ENCODE measurements at places on chromosomes 7 and 10.

- DNase-seq = no peak
Observed at GRCh38 chr10:106877574-106877973, 286.9 kb downstream of the SORCS1 start.

DNA sequence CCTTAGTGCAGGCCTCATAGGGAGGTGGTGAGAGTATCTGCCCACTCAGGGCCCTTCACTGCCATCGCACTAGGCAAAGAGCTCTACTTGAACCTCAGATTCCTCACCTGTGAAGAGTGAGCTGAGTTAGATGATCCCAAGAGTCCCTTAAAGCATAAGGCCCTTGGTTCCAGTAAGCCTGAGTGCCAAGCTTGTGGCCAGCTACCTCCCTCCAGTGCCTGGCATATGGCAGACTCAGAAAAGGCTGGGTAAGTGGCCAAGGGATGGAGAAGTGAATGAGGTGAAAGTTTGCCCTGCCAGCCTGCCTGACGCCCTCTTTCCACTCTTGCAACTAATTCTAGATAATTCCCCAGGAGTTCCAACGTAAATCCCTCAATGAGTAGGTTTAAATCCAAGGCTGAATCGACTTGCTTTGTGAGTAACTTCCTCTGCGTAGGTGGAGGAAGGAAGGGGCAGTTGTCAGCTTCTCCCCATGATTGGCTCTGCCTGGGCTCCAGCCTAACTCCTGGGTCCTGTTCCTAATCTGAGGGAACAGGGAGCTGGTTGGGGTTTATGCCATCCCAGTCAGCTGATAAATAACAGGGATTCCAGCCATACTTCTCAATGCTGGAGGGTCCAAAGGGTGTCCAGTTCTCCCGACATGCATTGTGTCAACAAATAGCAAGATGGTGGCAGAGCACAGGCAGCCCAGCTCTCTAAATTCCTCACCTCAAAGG lies 14.2 kb downstream of the DUSP5 start:
- peak; percentile 86 for DNase-seq

DNA sequence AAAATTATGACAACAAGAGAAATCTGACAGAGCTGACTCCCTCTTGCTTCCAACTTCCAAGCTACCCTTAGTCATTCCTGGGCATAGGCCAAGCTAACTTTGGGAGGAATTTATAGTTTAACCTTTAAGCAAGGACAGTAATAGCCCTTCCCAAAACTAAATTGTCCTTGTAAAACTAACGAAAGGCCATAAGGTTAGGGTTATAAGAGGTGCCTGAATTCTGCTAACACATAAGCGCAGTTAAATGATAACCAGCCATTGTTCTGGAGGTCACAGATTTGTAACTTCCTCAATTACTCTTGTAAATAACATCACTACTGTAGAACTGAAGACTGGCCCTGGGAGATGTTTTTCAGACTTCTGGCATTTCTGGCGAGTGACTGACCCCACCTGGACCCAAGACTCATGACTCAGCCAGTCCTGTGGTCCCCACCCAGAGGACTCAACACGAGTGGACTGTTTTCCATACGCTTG lies 481.2 kb downstream of the KCNMA1 start:
- peak; percentile 86 for DNase-seq

- DNase-seq = no peak
Observed at GRCh38 chr7:28609608-28610007, 197.3 kb downstream of the CREB5 start.

DNA sequence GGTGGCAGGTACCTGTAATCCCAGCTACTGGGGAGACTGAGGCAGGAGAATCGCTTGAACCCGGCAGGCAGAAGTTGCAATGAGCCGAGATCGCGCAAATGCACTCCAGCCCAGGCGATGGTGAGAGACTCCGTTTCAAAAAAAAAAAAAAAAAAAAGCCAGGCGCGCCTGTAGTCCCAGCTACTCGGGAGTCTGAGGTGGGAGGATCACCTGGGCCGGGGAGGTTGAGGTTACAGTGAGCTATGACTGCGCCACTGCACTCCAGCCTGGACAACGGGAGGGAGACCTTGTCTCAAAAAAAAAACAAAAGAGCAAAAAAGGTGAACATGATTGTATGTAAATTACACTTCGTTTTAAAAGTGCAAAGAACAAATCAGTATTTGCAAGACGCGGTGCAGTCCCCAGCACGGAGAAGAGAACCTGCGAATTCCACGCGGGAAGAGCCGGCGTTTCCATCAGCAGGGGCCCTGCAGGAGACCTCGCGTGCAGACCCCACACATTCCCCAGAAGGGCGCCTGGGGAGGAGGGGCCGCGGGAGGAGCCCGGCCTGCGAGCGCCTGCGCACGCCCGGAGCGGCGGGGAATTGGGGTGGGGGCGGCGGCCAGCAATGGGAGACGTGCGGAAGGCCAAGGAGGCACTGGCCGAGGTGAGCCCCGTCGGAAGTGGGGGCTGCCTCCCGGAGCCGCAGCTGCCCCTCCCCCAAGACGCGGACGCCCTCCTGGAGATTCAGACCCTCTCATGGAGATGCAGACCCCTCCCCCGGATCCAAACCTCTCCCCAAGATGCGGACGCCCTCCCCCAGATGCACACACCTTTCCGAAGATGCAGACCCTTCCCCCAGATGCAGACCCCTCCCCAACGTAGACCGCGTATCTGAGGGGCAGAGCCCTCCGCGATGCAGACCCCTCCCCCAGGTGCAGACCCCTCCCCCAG lies 16.7 kb upstream of the SUN1 start:
- DNase-seq = no peak

DNA sequence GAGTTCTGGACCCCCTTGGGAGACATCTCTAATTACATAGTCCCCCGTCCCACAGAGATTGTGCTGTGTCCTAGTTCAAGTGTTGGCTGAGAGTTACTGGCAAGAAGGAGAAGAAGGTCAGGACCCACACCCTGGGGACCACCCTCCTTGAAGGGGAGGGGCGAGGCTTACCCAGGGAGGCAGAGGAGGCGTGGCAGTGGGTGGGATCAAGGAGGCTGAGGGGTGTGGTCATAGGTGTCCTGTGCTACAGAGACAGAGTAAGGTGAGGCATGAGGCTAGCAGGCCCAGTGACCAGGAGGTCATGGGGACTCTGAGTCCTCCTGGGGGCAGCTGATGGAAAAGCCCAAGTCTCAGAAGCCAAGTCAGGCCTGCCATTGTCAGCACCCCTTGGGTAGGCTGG lies 29.4 kb upstream of the ADCYAP1R1 start:
- no peak for DNase-seq

DNA sequence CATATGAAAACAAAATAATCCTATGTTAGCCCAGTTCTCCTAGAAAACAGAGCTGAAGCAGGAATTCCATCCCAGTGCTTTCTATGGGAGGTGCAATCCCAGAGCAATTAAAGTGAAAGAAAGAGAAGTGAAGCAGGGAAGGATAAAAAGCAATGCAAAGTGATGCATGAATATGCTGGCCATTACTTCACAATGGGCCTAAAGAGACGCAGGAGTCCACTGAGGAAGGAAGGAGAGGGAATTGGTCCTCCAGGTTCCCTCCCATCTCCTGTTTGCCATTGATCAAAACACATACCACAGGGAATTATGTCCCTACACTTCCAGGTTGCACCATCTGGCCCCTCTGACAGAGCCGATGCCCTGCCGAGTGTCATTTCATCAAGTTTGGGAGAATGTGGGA lies 392.2 kb upstream of the NFE2L3 start:
- no peak for DNase-seq

GRCh38 chr10:110344622-110345021 lies 39.9 kb upstream of the SMNDC1 start:
- no peak for DNase-seq

- DNase-seq = peak; percentile 85
Observed at GRCh38 chr10:93379731-93380575, 102.2 kb downstream of the MYOF start.

DNA sequence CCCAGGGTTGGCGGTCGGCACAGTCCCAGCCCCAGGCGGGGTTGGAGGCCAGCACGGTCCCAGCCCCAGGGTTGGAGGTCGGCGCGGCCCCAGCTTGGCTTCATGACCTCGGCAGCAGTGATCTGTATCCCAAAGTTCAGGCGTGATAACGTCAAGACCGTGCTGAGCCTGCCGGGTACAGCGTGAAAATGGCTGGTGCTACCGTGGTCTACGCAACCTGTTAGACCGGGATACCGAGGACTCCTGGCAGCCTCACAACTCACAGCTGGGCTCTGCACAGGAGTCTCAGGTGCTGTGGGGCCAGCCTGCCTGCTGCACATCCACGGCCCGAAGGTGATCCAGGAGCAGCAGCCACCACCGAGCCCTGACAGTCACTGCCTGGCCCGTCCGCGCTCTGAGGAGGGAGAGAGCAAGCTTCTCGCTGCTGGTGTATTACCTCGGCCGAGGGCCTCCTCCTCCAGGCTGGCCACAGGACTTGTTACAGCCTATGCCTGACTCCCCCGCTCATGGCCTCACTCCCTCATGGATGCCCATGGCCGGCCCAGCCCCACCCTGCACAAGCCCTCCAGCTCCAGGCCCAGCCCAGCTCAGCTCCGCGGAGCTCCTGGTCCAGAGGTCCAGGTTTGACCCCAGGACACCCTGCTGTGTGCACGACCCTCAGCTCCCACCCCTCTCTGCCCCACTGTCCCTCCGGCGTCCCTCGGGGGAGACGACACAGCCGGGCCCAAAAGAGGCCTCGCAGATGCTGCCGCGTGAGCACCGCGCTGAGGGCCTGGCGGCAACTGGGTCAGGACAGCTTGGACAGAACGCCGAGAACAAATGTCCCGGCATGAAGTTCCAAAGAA lies 156.0 kb downstream of the ELFN1 start:
- no peak for DNase-seq

DNA sequence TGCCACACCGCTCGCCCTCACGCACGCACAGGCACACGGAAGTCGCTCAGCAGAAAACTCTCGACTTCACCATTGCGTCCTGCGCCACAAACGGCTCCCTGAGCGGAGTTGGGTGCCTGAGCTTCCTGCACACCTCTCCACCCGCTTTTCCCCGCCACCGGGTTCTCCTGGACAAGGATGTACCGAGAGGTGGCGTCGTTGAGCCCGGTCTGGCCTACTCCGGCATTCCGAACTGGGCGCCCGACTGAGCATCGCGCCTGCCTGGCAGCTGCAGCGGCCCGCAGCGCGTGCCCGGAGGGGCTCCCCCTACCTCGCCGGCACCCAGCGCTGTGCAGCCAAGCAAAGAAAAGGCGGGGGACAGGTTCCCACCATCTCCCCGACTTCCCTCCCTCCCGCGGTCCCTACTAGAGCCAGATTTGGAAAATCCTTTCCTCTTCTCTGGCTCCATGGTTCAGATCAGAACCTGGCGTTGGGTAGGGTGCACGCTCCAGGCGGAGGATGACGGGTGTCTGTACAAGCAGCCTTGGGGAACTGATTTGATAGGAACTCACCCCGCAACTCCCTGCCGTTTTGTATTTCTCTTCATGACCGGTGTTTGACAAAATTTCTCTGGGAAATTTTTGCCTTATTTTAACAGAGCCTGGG lies 1.7 kb downstream of the SORCS3 start:
- no peak for DNase-seq

GRCh38 chr7:136953386-136953785 lies 84.9 kb downstream of the CHRM2 start:
- DNase-seq = peak; percentile 67

GRCh38 chr10:1665681-1666080 lies 71.6 kb downstream of the ADARB2 start:
- DNase-seq = no peak

GRCh38 chr10:92990615-92991014 lies 70.0 kb upstream of the CYP26C1 start:
- DNase-seq = peak; percentile 60

DNA sequence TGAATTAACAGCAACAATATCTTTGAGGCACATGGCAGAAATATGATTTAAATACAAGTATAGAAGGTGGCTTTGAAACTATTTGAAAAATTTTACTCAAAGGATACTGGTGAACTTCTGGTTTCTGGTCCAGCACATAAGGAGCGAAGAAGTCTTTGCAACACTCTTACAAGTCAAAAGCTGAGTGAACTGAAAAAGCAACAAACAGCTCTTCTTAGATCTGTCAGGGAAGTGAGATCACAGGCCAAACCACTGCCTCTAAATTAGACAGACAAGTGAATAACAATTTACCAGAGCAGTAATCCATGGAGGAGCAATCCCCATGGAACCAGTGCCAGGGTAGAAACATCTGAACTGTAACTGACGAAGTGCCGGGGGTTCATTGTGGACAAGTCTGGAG lies 9.6 kb upstream of the VWC2 start:
- no peak for DNase-seq

DNA sequence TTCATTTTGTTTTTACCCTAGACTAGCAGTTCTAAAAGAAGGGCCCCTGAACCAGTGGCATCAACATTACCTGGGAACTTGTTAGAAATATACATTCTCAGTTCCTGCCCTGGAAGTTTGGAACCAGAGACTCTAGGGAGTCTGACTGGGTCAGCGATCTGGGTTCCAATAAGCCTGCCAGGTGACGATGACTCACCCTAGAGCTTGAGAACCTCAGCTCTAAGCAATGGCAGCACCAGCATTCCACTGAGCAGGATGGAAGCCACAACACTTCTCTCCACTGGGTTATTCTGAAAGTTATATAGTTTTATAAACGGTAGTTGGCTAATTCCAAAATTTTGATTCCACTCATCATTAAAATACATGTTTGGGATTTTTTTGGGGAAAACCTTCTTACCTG lies 97.0 kb upstream of the AMPH start:
- no peak for DNase-seq

DNA sequence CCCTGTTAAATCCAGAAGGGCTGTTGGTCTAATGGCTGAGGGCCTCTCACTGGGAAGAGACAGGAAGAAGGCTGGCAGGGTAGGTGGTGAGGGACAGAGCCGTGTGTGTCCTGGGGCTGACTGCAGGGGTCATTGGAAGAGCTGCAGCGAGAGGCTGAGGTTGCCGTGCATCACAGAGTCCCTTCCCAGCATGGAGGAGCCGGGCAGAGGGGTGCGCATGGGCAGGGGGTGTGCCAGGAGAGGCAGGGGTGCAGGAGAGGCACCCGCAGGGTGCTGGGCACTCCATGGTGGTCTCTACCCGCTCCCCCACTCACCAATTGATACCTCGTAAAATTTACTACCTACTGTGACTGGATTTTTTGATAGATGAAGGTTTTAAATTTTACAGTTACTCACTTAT lies 124.3 kb downstream of the ACTR3B start:
- DNase-seq = no peak

DNA sequence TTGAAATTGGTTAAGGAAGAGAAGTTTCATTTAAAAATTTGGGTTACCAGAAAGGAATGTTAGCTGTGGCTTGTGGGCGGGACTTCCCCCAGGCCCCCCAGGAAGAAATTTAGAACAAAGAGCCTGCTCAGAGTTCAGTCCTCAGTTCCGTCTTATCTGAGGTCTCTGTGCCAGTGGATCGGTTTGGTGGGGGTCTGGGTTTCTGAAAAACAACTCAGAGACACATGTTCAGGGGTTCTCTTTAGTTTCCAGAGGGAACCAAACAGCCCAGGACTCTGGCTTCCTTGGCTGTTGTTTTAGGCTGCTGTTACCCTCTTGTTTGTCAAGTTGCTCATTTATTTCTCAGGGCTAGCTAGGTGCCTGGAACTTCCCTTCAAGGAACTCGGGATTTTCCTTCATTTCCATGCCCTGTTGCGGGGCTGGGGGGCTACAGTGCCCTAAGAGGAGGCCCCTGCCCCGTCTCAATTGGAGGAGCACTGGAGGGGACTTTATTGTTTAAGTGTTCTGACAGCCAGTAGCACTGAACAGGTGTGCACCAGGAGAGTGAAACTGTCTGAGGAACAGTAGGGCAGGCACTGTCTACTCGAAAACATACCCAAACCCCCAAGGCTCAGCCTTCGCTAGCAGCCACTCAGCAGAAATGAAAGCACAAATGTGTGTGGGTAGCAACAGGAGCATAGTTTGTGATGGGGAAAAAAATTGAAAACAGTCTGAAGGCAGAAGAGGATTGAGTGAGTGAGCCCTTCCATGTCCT lies 59.9 kb downstream of the ALOX5 start:
- no peak for DNase-seq

GRCh38 chr7:69959789-69960499 lies 361.7 kb downstream of the AUTS2 start:
- no peak for DNase-seq

- DNase-seq = no peak
Observed at GRCh38 chr7:135519233-135519688, 9.4 kb upstream of the CNOT4 start.
